ENCODE measurements at places on chromosomes 16 and 17.

GRCh38 chr16:1575578-1575977 is 36.3 kb downstream of the IFT140 start:
- DNase-seq: no peak

GRCh38 chr17:68085771-68086381 is 50.3 kb downstream of the KPNA2 start:
- no peak for DNase-seq

DNA sequence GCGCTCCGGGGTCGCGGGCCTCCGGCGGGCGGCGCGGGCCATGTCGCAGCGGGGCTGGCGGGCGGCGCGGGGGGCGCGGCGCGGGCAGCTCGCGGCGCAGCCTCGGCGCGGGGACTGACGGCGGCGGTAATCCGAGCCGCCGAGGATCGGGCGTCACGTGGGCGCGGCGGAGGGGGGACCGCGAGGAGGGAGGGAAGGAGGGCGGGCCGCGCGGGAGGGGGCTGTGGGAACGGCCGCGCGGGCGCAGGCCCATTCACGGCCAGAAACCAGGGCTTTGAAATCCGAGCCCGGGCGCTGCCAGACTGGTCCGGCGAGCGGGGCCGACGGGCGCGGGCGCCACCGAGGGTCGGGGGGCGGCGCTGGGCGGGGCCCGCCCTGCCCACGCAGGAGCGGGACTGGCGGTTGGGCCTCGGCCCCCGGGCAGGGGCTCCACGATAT is at the start of gene MTSS2:
MTSS2 (minus strand) TSS at position 116 of the 438 bp plus-strand sequence. CDS start 262 bp downstream, outside the sequence.
- peak; percentile 8 for DNase-seq

- no peak for DNase-seq
These were observed 52.9 kb upstream of the MAF start for GRCh38 chr16:79653373-79653891.

GRCh38 chr16:50866806-50867205 is 124.9 kb downstream of the CYLD start:
- no peak for DNase-seq

GRCh38 chr17:60959011-60959410 is 281.4 kb downstream of the BCAS3 start:
- DNase-seq: no peak

DNA sequence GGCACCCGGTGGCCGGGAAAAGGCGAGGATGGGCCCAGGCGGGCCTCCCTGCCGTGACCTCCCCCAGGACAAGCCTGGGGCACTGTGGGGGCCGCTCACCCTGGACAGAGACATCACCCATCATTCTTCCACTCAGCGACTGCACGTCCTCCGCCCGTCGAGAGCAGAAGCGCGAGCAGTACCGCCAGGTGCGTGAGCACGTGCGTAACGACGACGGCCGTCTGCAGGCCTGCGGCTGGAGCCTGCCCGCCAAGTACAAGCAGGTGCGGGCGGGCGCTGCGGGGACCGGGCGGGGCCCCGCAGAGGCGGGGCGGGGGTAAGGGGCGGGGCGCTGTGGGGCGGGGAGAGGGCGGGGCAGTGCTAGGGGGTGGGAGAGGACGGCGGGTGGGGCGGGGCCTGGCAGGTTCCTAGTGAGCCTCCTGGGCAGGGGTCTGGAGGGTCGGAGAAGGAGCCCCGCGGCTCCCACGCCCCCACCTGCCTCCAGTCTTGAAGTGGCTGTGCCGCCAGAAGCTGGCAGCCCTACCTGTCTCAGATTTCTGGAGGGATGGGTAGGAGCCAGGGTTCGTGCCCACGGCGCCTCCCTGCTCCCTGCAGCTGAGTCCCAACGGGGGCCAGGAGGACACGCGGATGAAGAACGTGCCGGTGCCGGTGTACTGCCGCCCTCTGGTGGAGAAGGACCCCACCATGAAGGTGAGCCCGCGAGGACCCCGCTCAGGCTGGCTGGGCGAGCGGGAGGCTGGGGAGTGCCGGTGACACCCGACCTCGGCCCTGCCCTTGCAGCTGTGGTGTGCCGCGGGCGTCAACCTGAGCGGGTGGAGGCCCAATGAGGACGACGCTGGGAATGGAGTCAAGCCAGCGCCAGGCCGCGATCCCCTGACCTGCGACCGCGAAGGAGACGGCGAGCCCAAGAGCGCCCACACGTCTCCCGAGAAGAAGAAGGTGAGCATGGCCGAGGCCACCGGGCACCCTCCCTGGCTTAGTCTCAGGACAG is 7.5 kb downstream of the NME3 start:
- DNase-seq: no peak

DNA sequence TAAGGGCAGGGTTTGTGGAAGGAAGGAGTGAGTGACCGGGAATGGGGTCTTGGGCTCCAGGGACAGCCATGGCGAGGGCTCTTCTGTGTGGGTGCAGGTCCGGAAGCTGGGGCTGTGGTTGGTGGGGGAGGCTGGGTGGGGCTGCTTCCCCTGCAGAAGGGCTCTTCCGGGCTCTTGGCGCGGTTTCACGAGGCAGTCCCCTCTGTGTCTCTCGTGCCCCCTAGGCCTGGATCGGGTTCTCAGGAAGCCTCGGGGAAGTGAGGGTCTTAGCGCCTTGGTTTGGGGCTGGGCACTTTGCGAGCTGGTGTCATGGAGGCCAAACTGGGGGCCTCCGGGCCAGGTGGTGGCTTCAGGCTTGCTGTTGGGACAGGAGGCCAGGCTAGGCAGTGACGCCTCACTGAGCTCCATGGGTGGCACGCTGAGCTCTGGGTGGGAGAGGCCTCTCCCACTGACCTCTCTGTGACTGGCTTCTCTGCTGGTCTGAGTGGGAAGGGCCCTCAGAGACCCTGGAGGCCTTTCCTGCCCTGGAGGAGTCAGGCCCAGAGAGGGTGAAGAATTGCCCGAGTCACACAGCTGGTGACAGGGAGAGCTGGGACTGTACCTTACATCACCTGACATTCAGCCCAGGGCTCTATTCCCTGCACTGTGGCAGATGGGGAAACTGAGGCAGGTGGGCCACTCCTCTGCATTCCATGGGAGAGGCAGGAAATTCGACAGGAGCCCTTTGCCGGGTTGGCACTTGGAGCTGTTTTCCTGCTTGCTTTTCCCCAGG is 8.2 kb downstream of the ADCY7 start:
- no peak for DNase-seq

DNA sequence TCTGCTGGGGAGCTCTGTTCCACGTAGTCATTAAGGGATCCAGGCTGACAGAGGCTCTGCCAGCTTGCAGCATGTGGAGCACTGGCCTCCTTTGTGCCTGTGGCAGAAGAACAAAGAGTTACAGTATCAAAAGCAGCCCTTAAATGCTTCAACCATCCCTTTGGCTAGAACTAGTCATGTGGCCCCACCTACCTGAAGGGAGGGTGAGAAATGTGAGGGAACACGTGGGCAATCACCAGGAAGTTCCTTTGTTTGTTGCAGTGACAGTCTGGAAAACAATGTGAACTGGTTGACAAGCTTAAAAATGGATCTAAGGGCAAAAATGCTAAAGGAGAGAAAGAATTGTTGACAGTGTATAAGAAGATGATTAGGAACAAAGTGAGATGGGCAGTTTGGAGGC is 290.4 kb upstream of the HSBP1 start:
- no peak for DNase-seq

DNA sequence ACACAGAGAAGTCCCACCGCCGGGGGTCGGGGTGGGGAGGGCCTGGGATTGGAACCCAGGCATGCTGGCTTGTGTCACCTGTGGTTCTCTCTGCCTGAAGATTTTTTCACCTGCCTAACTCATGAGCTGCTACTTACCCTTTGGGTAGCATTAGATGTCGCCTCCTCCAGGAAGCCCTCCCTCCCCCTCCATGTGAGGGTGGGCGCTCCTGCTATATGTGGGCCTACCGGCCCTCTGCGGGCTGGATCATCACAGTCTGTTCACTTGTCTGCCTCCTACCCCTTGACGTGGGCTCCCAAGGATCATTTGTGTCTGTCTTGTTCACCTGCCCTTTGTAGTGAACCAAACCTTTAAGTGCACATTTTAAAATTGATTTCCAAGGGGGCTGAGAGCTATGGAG is 106.8 kb downstream of the SEC14L1 start:
- DNase-seq: no peak

All from NCI-H774 (cell line).